ENCODE measurements at places on chromosomes 5 and 9. TPM values are rescaled to one million over a fixed set of nuclear protein-coding genes. Genes with fewer than 3 reads are reported as not detected.

GRCh38 chr9:73014011-73014410 is 61.2 kb upstream of the ALDH1A1 start:
- peak; percentile 59 for DNase-seq

GRCh38 chr9:127854184-127854806 is at the start of gene ENG:
Gene ENG, minus strand, starts transcription at chr9:127854658. Its CDS starts 303 bp downstream, at chr9:127854355.
- DNase-seq, result peak; percentile 63

DNA sequence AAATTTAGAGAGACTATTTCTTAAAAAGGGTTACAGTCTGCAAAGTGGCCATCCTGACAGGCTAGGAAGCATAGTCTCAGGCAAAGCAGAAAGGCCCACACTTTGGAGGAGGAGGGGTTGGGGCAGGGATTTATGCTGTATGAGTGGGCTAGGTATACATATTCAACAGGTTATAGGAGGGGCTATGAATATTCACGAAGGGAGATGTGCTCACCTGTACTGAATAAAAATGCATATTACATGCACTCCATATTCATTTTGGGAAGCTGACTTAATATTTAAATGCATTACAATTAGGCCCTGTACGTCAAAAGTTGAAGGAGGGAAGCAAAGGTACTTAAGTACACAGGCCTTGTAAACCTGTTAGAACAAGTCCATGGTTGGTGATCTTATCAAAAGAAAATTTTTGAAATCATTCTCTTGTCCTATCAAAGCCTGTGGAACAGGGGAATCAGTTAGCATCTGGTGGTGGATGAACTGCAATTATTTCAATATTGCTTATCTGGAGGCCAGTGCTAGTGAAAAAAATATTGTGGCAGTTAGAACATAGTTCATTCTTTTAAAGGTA is 1.6 kb downstream of the CENPP start:
- DNase-seq, result no peak

DNA sequence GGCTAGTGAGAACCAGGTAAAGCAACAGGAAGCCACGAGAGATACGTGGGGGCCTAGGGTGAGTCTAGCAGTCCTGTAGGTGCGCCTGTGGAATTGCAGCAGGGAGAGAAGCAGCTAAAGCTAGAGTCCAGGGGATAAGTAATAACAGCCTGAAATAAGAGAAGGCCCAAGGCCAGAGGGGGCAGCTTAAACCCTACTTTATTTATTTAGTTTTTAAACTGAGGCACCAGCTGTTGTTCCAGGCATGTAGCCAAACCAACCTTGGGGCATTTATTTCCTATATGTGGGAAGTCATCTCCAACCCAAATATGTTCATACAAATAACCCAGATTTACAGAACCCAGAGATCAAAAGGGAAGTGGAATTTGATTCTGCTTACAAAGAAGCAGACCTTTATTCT is 93.5 kb downstream of the GLDC start:
- peak; percentile 92 for DNase-seq

DNA sequence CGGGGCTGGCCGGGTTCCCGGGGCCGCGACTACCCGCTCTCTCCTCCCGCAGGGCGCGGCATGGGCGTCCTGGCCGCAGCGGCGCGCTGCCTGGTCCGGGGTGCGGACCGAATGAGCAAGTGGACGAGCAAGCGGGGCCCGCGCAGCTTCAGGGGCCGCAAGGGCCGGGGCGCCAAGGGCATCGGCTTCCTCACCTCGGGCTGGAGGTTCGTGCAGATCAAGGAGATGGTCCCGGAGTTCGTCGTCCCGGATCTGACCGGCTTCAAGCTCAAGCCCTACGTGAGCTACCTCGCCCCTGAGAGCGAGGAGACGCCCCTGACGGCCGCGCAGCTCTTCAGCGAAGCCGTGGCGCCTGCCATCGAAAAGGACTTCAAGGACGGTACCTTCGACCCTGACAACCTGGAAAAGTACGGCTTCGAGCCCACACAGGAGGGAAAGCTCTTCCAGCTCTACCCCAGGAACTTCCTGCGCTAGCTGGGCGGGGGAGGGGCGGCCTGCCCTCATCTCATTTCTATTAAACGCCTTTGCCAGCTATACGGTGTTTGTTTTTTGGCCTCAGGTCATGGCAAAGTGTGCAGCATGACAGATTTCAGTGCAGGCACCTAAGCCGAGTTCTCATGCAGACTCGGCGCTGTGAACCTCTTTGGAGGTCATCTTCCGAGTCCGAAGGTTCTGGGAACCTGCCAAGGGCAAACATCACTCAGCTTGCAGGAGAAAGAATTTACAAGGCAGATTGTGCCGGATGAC is 516 bp downstream of the MRPL41 start:
- DNase-seq, result no peak

DNA sequence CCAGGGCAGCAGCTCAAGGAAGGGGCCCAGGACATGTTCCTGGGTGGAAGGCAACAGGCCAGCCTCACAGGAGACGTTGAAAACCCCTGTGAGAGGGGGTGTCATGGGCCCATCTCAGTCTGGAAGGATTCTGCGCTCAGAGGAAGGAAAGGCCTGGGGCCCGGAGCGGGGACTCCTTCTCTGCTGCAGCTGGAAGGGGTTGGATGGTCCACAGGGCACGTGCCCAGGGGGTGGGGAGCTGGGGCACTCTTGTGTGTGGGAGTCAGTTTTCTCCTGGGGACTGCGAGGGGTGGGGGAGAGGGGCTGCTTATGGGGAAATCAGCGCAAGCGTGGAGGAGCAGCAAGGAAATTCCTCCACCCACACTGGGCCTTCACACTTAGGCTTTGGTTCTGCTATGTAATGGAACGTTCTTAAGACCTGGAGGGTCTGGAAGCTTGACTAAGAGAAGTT is 2.9 kb upstream of the LPCAT1 start:
- DNase-seq, result no peak

- peak; percentile 23 for DNase-seq
Observed at GRCh38 chr9:89593727-89594427, 10.9 kb upstream of the GADD45G start.

DNA sequence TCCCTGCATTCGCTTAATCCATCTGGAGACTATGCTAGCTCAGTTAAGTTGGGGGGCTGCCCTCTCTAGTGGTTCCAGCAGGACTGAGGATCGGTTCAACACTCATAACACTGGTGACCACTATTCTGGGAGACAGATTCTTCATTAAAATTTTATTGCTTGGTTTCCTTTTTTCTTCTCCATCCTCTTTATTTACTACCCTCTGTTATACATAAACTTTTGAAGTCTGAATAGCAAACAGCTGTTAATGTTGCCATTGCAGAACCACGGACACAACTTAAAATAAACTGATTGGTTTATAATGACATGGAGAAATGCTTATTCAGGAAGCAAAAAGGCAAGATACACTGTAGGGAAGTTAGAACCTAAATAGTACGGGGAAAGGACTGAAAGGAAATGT is 22.1 kb downstream of the IQGAP2 start:
- no peak for DNase-seq

DNA sequence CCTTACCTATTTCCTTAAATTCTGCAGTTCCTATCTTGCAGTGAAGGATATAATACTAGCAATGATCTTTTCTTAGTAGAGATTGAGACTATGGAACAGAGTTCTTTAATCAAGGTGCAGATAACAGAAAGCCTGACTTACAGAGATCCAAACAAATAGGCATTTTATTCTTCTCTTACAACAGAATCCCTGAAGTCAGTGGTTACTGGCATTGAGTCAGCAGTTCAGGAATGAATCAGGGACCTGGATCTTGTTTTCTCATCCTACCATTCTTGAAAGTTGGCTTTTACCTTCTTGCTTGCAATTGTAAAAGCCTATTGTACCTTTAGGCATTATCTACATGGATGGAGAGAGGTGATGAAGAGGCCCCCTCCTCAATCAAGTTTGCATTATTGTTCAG is 47.5 kb upstream of the TLE4 start:
- no peak for DNase-seq

DNA sequence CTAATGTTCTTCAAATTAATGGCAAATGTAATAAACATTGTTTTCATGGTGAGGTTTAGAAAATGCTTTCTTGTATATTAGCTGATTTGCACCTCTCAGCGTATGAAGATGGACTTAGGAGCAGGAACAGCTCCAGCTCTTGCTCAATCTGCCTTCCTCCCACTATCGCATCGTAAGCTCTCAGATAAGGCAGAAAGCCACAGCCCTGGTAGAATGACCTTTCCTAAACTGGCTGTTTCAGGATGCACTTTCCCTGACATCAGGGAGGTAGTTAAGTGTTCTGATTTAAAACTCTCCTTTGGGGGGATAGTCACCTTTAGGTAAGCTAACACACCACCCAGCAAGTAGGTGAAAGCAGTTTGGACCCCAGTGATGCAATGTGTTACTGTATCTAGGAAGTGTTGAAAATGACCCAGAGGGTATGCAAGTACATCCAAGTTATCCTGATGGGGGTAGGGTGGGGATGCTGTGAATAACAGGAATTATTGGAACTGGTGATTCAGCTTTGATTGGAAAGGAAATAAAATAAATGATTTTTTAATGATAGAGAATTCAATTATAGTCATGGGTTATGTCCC is 72.3 kb downstream of the LMNB1 start:
- no peak for DNase-seq

DNA sequence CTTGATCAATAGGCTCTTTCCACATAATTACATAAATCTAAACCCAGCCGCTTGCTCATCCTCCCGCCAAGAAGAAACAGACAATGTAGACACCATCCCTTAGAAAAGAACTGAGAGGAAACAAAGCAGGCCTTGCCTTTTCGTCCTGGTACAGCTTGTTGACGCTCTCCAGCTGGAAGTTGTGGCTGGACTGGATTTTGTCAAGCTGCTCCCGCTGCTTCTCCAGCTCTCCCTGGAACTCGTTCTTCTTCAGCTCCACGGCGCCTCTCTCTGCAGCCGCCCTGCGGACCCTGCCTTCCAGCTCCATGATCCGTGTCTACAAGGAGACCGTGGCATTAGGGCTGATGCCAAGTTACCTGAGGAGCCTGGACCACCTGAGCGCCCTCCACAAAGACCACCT is 22.1 kb downstream of the GOLM1 start:
- no peak for DNase-seq

DNA sequence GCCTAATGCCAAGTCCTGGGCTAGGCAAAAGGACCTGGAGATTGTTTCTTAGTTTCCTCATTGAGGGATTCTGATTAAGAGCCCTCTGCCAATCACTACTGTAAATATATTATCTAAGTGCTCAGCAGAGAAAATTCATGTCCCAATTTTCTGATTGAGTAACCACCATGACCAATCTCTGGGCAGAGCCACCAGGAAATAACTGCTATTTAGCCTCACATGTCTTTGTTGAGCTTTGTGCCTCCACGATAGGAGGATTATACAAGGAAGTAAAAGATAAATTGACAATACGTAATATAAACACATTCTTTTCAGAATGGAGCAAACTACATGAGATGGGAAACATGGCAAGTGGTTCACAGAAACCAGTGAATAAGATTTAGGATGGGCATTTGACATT is 396.1 kb upstream of the PAPPA start:
- DNase-seq, result no peak

DNA sequence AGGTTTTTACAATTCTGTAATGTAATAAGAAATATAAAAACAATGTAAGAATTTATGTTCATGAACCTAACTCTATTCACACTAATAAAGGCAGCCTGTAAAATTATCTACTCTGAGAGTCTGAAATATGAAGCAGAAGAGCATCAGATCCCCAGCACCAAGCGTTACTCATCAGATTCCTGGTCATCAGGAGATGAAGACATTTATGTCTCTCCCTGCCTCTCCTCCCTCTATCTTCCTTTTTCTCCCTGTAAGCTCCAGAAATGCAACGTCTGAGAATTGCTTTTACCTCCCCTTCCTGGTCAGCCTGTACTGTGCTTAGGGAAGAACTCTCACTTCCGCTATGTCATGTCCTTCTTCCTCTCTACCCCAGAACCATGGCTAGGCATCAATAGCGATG is 114.4 kb upstream of the SLIT3 start:
- DNase-seq, result no peak

DNA sequence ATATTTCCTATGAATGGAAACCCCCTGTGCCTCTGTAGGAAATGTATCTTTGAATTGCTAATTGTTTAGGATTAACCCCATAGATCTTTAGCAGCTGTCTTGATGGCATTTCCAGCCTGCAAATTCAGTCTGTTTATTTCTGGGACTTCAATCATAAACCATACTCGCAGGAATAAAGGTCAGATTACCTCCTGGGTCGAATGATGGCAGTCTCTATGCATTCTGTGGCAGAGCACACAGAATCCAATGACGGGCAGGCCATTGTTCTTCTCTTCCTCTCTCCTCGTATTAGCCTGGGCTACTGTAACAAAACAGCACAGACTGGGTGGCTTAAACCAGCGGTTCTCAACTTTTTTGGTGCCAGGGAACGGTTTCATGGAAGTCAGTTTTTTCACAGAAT is 199.9 kb downstream of the PCSK5 start:
- DNase-seq, result peak; percentile 31

- DNase-seq, result no peak
Observed at GRCh38 chr9:106731910-106732309, 131.1 kb upstream of the ZNF462 start.

DNA sequence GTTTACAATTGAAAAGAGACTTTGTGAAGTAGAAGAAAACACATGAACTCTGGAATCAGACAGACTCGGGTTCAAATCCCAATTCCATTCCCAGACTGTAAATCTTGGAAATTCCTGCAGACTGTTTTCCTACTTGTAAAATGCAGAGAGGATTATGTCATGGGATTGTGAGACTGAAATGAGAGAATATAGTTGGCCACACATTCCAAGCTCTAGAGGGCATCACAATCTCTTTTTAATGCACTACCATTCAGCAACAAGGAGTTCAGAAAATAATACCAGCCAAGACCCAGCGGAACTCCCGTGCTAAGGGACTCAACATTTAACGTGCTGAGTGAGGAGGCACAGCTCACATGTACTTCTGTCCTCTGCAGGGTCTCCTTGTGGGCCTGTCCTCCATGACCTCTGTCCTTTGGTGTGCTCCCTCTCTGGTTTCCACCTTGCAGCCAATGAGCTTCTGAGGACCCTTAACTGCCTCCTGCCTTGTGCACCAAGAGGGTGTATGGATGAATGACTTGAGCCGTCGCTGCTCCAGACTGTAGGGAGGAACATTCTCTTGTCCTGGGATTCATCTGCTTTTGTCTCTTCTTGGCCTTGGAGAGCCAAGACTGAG is 263.5 kb downstream of the NTRK2 start:
- DNase-seq, result no peak

Gene PCDHA6
- total RNA-seq, result not detected

Gene N4BP3
- total RNA-seq, result 38.2 TPM

Gene RNF208
- 4.8 TPM for total RNA-seq

Gene SPATA6L
- 1.5 TPM for total RNA-seq
